Endothelial cell of umbilical vein (primary cell): ENCODE measurements at places on chromosomes 2 and 18. TPM values are rescaled to one million over a fixed set of nuclear protein-coding genes. Genes with fewer than 3 reads are reported as not detected.

The NFATC1 gene
- 11.1 and 13.6 TPM in 2 replicates for polyA plus RNA-seq

The GULP1 gene
- 24.4 and 24.7 TPM in 2 replicates for polyA plus RNA-seq

The SERPINB10 gene
- not detected in 2 replicates for polyA plus RNA-seq

The ATAD2B gene
- polyA plus RNA-seq: 1.8 and 2.5 TPM in 2 replicates

The CFAP65 gene
- 0.03 TPM in 1 of 2 replicates, not detected in the other for polyA plus RNA-seq

The ANKRD30B gene
- not detected in 2 replicates for polyA plus RNA-seq

The CENPA gene
- polyA plus RNA-seq: 18.6 and 22.0 TPM in 2 replicates

The SALL3 gene
- polyA plus RNA-seq: not detected in 2 replicates

The ZC3H15 gene
- polyA plus RNA-seq: 15.8 and 24.1 TPM in 2 replicates

The COLEC12 gene
- 7.6 and 8.0 TPM in 2 replicates for polyA plus RNA-seq

The SLC19A3 gene
- polyA plus RNA-seq: 0.01 and 0.13 TPM in 2 replicates

The TNS1 gene
- 9.9 and 11.0 TPM in 2 replicates for polyA plus RNA-seq

The CLEC4F gene
- not detected in 2 replicates for polyA plus RNA-seq

The LONRF2 gene
- 0.03 TPM in 1 of 2 replicates, not detected in the other for polyA plus RNA-seq

The GPR35 gene
- polyA plus RNA-seq: 0.18 TPM in 2 replicates

The CTDSP1 gene
- polyA plus RNA-seq: 112 and 127 TPM in 2 replicates
